A549 treated with CORT108297 at 1 μM for 4 hours (cell line): ENCODE measurements at places on chromosomes 12 and 14. TPM values are rescaled to one million over a fixed set of nuclear protein-coding genes. Genes with fewer than 3 reads are reported as not detected.

OVCH1 gene
- total RNA-seq, result not detected in 5 replicates

RIMKLB gene
- 15.1 to 17.9 TPM (median 17.3 TPM) in 5 replicates for total RNA-seq

TGM1 gene
- total RNA-seq, result 0.65 to 1.3 TPM (median 1.1 TPM) in 5 replicates

B4GALNT3 gene
- 0.43 to 0.81 TPM (median 0.59 TPM) in 5 replicates for total RNA-seq

PLXNC1 gene
- 0.06 to 0.27 TPM (median 0.13 TPM) in 5 replicates for total RNA-seq

DLK1 gene
- 0.25 to 0.46 TPM (median 0.38 TPM) in 5 replicates for total RNA-seq

TBX3 gene
- total RNA-seq, result 28.7 to 40.7 TPM (median 39.8 TPM) in 5 replicates

WSCD2 gene
- total RNA-seq, result not detected in 5 replicates

MYF6 gene
- not detected in 5 replicates for total RNA-seq

OAS3 gene
- total RNA-seq, result 22.3 to 31.0 TPM (median 27.9 TPM) in 5 replicates

CATSPERB gene
- not detected in 5 replicates for total RNA-seq

TMX1 gene
- 32.9 to 61.6 TPM (median 40.4 TPM) in 5 replicates for total RNA-seq

NUMB gene
- 34.7 to 44.4 TPM (median 41.1 TPM) in 5 replicates for total RNA-seq

PTPRB gene
- 0.54 to 1.2 TPM (median 0.78 TPM) in 5 replicates for total RNA-seq

SPPL3 gene
- 36.5 to 55.2 TPM (median 48.7 TPM) in 5 replicates for total RNA-seq

LBHD2 gene
- total RNA-seq, result 0.12 to 0.39 TPM (median 0.27 TPM) in 3 of 5 replicates, not detected in the others
